Activated CD8-positive, alpha-beta memory T cell treated with anti-CD3 and anti-CD28 coated beads, Interleukin-2, amount 10 ng/mL, durations not matched to agents 7 days and 5 days (primary cell): ENCODE measurements at places on chromosomes 1 and 21. TPM values are rescaled to one million over a fixed set of nuclear protein-coding genes. Genes with fewer than 3 reads are reported as not detected.

GRCh38 chr1:169149555-169150286 is 43.2 kb downstream of the ATP1B1 start:
- no peak for DNase-seq

DNA sequence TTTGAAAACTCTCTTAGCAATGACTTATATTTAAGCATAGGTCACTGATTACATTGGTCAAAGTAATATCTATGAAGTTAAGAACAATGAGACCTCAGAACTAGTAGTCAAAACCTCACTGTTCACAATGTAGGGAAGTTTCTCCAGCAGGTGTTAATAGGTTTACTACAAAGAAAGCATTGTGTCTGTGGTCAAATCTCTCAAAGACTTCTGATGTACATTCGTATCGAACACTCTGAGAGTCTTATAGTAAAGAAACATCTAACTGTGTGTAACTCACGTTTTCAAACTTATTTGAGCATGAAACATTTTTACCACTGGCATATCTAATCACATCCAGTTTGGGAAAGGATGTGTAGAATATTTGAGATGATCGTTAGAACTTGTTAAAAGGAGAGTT is 76.0 kb downstream of the MAP3K7CL start:
- DNase-seq = no peak

DNA sequence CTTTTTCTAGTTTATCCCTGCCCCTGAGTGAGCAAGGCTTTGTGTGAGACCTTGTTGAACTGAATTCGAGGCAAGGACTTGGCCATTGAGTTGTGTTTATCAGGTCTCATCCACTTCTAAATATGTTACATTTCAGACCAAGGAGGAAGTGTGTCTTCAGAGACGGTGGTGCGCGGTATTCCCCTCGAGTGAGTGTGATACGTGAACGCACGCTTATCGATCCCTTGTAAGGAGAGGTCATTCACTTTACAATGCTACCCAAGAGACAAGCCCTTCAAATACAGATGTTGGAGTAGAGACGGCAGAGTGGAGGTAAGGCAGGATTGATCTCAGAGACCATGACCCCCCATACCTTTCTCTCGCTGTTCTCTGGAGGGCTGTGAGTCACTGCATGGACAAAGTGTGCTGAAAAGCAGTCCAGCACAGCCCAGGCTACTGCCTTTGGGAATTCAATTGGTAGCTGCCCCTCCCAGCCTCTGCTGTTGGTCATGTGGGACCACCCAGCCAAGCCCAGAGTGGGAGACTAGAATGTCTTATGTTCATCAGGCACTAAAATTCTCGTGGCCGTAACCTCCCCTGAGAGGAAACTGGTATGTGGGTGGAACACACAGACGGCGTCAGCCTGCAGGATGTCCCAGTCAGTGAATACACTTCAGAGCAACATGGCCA is 16.3 kb upstream of the MTARC1 start:
- no peak for DNase-seq

DNA sequence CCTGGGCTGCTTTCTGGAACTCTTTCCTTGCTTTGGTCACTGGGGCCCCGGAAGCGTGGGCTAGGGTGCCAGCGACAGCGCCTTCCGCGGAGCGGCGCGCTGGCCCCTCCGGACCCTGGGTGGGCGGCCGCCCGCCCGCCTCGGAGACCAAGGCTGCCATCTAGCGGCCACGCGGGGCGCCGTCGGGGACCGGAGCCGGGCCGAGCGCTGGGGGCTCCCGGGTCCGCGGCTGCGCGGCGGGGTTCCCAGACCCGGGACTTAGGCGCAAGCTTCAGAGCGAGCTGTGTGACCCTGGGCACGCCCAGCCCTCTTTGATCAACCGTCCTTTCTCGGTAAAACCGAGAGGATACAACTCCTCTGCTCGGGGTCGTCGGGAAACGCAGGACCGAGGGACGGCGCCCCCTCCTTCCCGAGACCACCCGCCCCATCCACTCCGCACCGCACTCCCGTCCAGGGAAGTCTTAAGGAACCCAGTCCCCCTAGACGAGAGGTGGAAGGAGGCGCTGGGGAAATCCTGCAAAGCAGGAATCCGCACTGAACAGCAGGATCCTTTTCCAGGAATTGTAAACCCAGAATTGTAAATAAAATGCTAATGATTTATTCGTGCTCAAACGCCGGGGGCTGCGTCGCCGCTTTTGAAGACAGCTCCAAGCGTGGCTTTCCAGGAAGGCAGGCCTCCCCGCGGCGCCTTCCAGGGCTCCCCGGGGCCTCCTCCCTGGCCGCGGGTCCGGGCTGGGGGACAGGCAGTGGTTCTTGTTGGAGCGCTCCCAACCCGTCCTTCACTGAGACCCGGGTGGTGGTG is 41.2 kb downstream of the RRAGC start:
- DNase-seq = no peak

GRCh38 chr1:157101149-157101548 is 1.5 kb upstream of the ETV3L start:
- DNase-seq = no peak

GRCh38 chr21:44290327-44291077 is 4.8 kb downstream of the AIRE start:
- DNase-seq = no peak

DNA sequence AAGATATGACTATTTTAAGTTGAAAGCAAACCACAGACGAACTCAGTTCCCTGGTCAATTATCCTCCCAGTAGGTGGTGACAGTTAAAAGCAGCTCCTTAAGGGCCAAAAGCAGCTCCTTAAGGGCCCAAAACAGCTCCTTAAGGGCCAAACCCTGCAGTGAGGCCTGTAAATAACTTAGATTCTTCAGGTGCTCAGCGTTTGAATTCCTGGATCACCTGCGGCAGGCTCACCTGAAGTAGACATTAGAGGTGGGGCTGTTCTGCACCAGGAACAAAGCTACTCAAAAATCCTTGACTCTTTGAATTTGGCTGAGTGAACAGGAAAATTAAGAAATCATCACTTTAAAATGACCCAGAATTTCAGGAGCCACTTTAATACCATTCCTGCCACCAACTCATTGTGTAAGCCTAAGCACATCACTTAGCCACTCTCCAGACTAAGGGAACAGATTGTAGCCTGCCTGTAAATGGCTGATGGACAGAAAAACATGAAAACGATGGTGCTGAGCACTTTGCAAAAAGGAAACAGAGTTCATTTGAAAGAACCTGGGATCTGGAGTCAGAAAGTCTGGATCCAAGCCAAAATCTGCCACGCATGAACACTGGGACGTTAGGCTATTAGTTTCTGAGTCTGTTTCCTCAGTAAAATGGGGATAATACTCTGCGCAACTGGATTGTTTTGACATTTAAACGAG is 126.9 kb downstream of the LRIG2 start:
- DNase-seq = no peak

GRCh38 chr1:180816132-180816531 is 96.6 kb upstream of the KIAA1614 start:
- DNase-seq = no peak

DNA sequence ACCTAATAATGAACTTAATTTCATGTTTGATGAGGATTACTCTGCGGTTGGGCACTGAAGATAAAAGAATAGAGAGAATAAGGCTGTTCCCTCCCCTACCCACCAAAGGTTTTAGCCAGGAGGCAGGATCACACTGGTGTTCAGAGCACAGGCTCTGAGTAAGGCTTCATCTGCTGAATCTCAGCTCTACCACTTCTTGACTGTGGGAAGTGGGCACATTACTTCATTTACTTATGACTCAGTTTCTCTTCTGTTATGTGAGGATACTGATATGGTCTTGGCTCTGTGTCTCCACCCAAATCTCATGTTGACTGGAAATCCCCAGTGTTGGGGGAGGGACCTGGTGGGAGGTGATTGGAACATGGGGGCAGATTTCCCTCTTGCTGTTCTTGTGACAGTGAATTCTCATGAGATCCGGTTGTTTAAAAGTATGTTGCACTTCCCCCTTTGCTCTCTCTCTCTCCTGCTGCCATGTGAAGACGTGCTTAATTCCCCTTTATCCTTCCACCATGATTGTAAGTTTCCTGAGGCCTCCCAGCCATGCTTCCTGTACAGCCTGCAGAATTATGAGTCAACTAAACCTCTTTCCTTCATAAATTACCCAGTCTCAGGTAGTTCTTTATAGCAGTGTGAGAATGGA is 79.7 kb downstream of the SMYD2 start:
- DNase-seq = no peak

- DNase-seq = peak; percentile 61
These were observed 16.4 kb downstream of the ECHDC2 start for GRCh38 chr1:52904927-52905698.

GRCh38 chr1:77538956-77539518 is 143.4 kb downstream of the ZZZ3 start:
- DNase-seq = no peak

DNA sequence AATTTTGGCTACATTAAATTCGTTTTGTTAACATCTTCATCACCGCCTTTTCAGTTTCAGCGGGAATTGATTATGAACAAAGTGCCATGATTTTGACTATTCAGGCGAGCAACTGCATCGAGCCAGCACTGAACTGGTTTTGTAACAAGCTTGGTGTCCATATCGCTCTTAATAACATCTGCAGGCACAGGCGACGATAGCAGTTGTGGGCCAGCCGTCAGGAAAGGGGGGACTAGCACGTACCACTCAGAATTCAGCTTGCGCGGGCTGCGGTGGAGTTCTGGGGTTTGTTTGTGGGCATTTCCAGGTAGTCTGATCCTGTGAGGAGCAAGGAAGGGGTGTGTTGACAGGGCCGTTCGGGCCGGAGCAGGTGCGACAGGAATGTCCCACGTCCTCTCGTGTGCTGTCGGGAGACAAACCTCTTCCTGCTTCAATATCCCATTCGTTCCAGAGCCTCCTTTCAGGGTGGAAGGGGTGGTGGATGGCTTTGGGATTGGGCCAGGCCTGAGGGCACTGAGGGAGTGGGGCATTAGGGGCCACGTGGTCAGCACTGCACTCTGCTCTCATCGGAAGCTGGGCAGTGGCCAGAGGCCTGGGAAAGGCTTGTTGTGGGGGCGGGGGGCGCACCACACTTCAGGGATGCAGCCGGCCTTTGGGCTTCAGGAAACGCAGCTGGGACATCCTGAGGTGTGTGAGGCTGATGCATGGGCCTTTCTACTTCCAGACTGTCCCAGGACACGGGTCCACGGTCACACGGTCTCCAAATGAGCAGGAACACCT is 39.1 kb downstream of the SKI start:
- DNase-seq = no peak

DNA sequence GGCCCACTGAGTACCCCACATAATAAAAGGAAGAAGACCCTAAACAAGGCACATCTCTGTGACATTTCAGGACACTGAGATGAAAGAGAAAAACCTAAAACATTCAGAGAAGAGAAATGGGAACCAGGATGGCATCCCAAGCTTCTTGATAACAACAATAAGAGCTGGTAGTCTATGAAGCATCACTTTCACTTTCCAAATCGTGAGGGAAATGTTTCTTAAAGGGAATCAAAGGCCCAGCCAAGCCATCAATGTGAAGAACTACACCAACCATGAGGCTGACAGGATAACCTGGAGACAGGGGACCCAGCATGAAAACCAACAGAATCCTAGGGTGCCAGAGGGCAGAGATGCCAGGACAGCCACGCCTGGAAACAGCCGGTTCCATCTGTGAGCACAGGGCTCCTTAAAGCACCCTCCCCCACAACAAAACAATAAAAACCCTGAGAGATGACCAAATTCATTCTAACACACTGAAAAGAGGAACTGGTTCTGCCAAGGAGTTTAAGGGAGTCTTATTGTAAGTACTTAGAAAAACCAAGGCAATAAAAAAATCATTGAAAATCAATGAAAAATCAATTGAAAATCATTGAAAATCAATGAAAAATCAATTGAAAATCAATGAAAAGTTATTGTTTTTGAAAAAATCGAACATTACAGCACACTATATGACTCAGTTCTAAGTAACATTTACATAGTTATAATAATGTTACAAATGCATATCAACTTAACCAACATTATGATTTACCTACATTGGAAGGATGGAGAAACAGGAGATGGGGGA is 141.5 kb upstream of the ERG start:
- no peak for DNase-seq

- no peak for DNase-seq
These were observed at the start of gene EPHA10 for GRCh38 chr1:37764888-37765441. Gene EPHA10 (minus strand): TSS chr1:37765120. CDS start chr1:37765066, 54 bp downstream.

GRCh38 chr1:240658312-240658960 is 46.5 kb upstream of the GREM2 start:
- DNase-seq = no peak

- peak; percentile 72 for DNase-seq
These were observed 12.8 kb downstream of the PPFIA4 start for GRCh38 chr1:203038891-203039608.

GRCh38 chr1:154865442-154866256 is 4.4 kb downstream of the KCNN3 start:
- no peak for DNase-seq

DNA sequence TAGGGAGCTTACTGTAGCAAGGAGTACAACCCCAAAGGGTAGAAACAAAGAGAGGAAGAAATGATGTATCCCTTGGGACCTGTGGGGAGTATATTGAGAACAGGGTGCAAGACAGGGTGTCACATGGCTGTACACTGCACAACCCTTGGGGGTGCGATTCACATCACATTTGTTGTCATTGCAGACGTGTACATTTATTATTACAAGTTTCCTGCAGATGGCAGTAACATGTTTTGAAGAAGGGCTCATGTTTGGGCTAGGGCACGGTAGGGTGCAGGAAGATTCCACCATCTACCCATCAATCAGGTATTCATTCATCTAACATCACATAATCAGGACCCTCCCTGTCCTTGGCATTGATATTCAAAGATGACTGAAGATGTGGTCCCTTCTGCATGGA is 62.5 kb downstream of the NDUFS5 start:
- no peak for DNase-seq

DNA sequence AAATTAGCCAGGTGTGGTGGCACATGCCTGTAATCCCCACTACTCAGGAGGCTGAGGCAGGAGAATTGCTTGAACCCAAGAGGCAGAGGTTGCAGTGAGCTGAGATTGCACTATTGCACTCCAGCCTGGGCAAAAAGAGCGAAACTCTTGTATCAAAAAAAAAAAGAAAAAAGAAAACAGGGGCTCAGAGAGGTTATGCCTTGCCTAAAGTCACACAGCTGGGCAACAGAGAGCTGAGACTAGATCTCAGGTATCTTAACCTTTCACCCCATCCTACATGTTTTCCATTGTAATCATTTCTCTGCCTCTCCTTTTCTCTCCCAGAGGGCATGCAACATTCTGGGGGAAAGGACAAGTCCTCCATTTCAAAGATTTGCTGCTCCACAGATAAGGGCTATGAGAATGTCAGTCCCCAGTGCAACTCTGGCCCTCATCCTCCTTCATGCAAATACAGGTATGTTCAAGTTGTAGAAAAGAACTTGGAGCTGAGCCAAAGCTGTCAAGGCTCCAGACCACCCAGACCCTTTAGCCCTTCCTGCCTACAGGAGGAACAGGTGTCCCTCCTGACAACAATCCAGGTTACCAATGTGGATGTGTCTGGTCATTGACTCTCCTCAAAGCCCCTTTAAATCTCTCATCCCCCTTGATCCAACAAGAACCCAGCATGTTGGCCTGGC is 6.9 kb downstream of the SLC9A1 start:
- no peak for DNase-seq

RAB7B gene
- total RNA-seq = not detected

ARID4B gene
- total RNA-seq = 43.3 TPM

S100B gene
- total RNA-seq = 0.77 TPM

PTGFRN gene
- total RNA-seq = 4.6 TPM

CR1 gene
- total RNA-seq = 0.18 TPM

EPB41 gene
- 83.8 TPM for total RNA-seq
